ENCODE measurements at places on chromosomes 16 and 17.

- DNase-seq: no peak
Observed at GRCh38 chr17:40511667-40512220, 10.3 kb upstream of the TNS4 start.

- no peak for DNase-seq
Observed at GRCh38 chr17:41928693-41929251, 1.6 kb upstream of the ODAD4 start.

GRCh38 chr16:65531475-65531874 lies 409.6 kb upstream of the CDH11 start:
- DNase-seq: no peak

DNA sequence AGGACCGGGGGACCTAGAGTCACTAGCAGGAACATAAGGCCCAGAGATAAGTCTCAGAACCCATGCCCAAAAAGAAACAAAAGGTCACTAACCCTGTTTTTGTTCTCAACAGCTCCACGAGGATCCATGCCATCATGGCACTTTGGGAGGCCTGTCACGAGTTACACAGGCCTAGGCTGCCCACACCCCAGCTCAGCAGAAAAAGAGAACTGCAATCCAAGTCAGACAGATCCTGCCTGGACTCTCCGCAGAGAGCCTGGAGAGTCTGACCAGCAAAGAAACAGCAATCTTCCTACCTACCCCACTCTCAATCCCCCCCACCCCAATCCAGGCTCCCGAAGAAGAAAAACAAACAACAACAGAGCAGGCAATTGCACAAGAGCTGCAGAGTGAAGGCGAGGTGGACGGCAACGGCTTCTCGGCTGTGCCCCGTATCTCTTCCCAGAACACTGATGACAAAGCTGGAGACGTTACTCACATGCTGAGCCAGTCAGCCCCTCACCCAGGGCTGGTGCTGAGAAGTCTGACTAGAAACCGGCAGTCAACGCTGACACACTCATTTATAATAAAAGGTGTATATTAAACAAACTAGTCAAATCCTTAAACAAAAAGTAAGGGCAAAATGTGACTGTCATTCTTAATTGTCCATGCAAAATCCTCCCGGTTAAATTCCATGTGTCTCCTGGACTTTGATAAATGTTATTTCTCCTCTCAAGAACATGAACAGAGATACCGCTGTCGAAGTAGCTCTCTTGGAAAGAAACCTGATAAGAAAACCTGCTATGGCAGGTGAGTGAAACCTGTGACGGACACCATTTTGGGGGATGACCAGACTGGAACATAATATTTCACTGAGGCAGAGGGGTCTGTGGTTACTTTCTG lies 89.3 kb downstream of the SMG6 start:
- no peak for DNase-seq

- no peak for DNase-seq
Observed at GRCh38 chr16:88008840-88009239, 57.6 kb downstream of the BANP start.

DNA sequence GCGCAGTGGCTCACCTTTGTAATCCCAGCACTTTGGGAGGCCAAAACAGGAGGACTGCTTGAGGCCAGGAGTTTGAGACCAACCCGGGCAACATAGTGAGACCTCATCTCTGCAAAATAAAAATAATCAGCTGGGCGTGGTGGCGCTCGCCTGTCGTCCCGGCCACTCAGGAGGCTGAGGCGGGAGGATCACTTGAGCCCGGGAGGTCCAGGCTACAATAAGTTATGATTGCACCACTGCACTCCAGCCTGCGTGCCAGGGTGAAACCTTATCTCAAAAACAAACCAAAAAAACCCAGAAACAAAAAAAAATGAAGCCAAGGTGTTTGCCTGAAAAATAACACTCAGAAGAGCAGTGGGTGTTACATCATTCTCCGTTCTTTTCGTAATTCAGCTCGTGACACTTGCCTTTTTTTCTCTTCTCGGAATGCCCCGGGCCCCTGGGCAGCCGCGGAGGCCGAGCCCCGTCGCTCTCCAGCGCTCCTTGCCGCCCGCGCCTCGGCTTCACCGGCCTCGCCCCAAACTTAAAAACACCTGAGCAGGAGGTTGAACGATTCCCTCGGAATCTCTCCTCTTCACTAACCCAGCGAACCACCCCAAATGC lies 17.0 kb downstream of the PRCD start:
- DNase-seq: no peak

GRCh38 chr17:34519282-34519681 lies 60.1 kb upstream of the TMEM132E start:
- no peak for DNase-seq

GRCh38 chr16:70697594-70698170 lies 11.8 kb upstream of the MTSS2 start:
- no peak for DNase-seq

- DNase-seq: no peak
Observed at GRCh38 chr16:24745791-24746190, 16.3 kb downstream of the TNRC6A start.

DNA sequence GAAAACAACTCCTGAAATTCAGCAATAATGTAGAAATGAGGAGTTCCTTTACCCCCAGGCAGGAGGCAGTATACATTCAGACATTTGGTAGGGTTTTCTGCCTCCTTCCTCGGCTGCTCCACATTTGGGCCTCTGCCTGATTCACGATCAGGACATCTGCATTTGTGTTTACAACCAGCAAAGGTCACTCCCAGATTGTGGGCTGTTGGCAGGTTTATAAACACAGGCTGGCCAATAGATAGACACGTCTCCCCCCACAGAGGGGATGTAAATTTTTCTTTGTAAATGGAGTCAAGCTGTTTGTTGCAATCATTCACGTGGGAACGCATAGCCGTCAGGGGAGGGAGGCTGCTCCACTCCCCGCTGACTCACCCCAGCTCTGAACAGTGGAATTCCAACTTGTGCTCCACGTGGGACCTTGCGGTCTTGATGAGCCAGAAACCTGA lies 252.1 kb upstream of the N4BP1 start:
- peak; percentile 85 for DNase-seq

GRCh38 chr16:720990-721764 lies at the start of gene ANTKMT:
ANTKMT (plus strand) TSS chr16:721146; CDS start chr16:721275, 129 bp downstream.
- DNase-seq: no peak

DNA sequence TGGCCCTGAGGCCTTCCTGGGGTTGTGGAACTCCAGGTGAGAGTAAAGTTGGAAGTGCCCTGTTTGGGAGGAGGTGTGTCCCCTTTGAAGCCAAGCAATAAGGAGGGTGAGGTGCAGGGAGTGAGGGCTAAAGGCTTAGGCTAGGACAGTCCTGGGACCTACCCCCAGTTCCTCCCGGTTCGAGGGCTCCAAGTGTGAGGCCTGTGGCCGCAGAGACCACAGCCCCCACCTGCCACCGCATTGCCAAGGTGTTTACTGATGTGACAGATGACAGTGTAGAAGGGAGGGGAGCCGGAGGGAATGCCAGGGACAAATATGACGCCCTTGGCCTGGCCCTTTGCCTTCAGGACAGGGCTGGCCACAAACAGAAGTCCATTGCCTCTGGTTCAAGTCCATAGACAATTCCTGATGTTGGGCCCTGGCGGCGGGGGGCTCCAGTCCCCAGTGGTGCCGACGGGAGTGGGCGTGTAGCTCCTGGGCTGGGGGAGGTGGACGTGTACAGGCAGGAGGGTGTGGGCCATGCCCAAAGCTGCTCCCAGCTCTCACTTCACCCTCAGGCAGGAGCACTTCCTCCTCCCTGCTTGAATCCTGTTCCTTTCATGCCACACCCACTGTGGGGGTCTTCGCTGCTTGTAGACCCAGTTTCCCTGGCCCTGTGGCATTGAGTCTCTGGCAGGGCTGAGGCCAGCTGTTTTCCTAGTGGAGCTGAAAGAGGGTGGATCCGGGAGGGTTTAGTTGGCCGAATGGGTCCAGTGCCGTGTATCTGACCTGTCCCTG lies 3.2 kb downstream of the ADORA2B start:
- DNase-seq: peak; percentile 47

- DNase-seq: no peak
Observed at GRCh38 chr17:43011728-43012472, 5.3 kb downstream of the IFI35 start.

DNA sequence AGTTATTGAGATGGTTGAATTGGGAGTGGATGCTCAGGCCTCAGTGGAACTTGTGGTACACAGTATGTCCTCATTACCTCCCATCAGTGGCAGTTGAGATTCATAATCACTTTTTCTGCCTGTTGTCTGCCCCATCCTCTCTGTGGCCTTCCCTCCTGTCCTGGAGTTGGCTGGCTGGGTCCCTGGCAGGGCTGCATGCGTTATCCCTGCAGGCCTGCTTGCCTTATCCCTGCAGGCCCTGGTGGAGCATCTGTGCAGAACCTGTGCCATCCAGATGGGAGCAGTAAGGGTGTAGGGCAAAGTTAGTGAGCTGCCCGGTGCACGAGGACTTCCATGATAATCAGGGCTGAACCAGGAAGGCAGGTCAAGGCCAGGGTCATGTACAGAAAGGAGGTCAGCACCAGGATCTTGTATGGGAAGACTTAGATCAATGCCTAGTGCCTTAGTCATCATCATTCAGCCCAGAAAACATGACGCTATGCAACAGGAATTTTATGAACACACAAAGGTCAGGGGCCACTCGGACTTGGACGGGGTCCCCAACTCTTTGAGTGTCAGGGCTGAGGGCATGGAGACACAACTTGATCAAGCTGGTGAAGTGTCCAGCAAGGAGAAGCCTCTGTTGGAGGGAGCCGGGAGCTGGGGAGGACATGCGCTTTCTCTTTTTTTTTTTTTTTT lies 47.2 kb downstream of the ABCC1 start:
- DNase-seq: no peak

DNA sequence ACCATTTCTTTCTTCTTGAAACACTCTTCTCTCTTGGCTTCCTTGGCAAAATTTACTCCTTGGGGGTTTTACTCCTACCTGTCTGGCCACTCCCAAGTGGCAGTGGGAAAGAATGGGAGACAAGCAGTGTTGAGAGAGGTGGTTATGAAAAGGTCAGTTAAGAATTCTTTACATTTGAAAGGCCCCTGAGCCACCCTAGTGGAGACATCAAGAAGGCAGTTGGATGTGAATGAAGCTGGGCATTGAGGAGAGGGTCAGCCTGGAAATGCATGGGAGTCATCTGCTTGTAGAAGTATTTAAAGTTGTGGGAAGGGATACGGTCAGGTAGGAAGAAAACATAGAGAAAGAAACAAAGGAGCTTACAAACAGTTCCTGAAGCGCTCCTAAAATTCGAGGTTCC lies 42.3 kb upstream of the CCNF start:
- DNase-seq: no peak

DNA sequence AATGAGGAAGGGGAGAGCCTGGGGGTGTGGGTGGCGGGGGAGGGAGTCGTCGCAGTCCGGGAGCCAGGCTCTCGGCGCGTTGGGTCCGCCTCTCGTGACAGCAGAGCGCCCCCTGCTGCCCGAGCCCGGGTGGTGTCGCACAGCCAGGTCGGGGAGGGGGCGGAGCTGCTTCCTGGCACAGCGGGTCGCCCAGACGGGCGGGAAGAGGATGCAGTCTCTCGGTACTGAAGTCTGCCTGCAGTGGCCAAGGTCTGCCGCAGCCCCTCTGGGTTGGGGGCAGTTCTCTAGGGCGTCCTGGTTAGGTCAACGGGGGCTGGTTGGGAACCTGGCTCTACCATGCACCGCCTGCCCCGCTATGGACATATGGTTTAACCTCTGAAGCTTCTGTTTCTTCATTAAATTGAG lies 38.2 kb upstream of the CCDC182 start:
- DNase-seq: no peak

- DNase-seq: no peak
Observed at GRCh38 chr16:88915639-88916327, 49.3 kb upstream of the PABPN1L start.

DNA sequence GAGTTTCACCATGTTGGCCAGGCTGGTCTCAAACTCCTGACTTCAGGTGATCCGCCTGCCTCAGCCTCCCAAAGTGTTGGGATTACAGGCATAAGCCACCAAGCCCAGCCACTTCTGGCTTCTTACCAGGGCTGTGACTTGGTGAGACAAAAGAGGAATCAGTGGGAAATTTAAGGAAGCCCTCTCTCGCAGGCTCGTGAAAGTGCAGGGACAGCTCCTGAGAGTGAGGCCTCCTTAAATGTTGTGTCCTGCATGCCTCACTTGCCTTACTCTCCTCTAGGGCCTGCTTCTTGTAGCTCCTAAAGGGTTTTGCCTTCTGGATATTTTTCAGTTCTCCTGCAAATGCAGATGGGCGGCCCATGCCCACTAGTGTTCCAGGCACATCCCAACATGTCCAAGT lies 5.2 kb downstream of the AHSP start:
- DNase-seq: no peak

DNA sequence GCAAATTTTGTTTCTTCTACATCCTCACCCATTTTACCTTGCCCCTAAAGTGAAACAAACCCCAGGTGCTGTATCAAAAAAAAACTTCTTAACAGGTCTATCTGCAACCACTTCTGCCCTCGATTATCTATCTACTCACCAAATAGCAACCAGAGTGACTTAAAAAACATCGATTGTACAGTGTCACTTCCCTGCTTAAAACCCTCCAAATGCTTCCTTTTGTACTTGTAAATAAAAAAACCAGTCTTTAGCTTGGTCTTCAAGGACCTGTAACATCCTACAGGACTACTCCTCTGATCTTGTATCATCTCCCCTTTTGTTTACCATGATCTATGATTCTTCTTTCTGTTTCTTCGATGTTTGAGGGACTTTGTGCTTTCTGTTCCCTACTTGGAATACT lies 82.7 kb upstream of the CORO6 start:
- DNase-seq: no peak

GRCh38 chr17:43517161-43517560 lies 29.0 kb downstream of the ETV4 start:
- no peak for DNase-seq

DNA sequence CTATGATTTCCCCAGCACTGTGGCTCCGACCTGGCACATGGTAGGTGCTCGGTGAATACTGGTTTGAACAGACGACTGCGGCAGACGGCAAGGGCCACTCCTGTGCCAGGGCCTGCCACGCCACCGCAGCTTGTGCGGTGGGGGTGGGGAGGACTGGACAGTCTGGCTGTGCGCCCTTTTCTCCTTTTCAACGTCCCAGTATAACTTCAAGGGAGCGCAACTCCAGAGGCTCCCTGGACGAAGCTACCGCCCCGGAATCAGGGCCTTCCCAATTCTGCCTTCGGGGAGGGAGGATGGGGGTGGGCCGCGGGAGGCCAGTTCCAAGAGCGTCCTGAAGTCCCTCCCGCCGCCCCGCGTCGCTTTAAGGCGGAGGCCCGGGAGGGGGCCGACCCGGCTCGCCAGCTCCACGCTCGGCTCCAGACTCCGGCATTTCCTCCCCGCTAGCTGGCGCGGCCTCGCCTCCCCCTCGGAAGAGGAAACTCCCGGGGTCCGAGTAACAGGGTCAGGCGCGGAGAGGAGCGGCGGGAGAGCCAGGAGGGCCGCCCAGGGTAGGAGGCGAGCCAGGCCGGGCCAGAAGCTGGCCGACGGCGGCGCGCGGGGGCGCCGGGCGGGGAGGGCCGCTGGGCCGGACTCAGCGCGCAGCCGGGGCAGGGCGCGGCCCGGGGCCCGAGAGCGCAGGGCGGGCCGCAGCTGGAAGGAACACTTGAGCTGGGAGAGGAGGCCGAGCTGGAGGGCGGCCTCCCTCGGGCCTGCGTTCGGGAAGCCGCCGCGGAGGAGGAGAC lies at the start of gene ITPRIPL2:
ITPRIPL2 (plus strand) TSS at position 388 of the 782 bp plus-strand sequence. CDS start 498 bp downstream, outside the sequence.
- DNase-seq: no peak

GRCh38 chr16:75230471-75231110 lies 11.8 kb downstream of the CTRB1 start:
- no peak for DNase-seq

GRCh38 chr16:19644877-19645276 lies 73.2 kb downstream of the KNOP1 start:
- DNase-seq: no peak

- DNase-seq: no peak
Observed at GRCh38 chr16:66298006-66298405, 68.5 kb upstream of the CDH5 start.

All from foreskin keratinocyte (primary cell).